ENCODE measurements at places on chromosomes 11 and 22.

GRCh38 chr22:22376352-22376706 is 131.7 kb downstream of the VPREB1 start:
- DNase-seq, result no peak

GRCh38 chr11:17476317-17477083 is at the start of gene ABCC8:
ABCC8 (minus strand) TSS chr11:17476845; CDS start chr11:17476776, 69 bp downstream.
- DNase-seq, result no peak

GRCh38 chr11:6640985-6641701 is 14.5 kb downstream of the DCHS1 start:
- DNase-seq, result no peak

- no peak for DNase-seq
These were observed 286.2 kb upstream of the NARS2 start for GRCh38 chr11:78860720-78861422.

- no peak for DNase-seq
These were observed 22.3 kb downstream of the TNKS1BP1 start for GRCh38 chr11:57302489-57302888.

GRCh38 chr11:120168108-120168959 is 30.4 kb upstream of the TRIM29 start:
- DNase-seq, result no peak

DNA sequence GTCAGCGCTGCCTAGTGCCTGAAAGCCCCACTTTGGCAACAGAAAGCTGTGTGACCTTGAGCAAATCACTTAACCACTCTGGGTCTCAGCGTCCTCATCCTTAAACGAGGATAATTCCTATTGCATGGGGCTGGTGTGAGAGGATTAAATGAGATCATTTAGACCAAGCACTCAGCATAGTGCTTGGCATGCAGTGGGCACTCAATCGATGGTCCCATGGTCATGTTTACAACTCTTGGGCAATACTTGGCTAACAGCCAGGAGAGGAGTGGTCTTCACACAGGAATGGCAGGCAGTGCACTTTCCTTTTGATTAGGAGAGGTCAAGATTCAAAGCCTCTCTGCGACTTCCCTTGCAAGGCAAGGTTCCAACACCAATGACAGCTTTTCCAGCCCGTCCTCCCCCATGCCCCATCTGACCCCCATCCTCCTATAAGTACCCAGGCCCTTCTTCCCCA is 14.1 kb downstream of the TNKS1BP1 start:
- DNase-seq, result no peak

DNA sequence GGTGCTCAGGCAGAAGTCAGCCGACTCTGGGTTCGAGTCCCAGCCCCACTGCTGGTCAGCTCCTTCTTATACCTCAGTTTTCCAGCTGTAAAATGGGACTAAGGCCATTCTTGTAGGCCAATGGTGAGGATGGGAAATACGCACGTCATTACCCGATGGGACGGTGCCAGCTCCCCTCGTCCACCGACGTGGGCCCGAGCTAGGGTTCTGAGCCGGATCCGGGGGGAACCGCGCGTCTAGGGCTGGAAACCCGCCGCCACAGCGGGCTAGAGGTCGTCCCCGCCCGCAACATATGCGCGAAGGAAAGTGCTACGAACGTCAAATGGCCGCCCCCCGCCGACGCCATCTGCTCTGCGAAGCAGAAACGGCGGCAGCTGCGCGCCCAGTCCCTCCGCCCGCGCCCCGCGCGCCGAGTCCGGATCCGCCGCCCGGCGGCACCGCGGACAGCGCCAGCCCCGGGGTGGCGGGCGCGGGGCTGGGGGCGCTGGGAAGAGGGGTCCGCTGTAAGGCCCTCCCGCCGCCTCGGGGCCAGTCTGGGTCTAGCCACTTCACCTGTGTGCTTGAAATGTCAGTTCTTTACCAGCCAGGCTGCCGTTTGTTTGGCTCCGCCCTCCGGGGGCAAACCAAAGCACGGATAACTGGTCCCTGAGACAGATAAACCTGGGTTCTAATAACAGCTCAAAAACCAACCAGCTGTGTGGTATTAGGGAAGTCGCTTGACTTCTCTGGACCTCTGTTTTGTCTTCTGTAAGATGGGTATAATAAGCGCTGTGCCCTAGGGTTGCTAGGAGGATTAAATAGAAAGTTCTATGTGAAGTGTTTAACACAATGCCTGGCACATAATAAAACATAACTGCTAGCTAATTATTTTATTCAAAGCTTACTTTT is 103.5 kb upstream of the RCN1 start:
- DNase-seq, result no peak

GRCh38 chr11:64833509-64833908 is 10.9 kb downstream of the CDC42BPG start:
- DNase-seq, result no peak

DNA sequence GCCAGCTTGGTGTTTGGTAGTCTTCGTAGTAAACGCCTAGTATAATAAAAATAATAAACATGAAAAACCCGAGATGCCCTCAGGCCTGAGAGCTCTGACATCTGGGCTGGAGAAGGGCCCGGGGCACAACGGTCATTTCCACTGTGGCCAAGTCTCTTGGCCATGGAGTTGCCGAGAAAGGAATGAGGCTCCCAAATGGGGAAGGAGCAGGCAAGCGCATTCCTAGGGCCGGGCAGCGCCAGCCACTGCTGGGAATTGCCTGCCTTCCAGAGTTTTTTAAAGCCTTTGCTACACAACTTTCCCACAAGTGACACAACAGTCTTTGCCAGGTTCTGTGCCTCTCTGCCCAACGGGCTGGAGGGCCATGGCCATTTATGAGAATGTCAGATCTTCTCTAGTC is 103.4 kb downstream of the NAV2 start:
- no peak for DNase-seq

DNA sequence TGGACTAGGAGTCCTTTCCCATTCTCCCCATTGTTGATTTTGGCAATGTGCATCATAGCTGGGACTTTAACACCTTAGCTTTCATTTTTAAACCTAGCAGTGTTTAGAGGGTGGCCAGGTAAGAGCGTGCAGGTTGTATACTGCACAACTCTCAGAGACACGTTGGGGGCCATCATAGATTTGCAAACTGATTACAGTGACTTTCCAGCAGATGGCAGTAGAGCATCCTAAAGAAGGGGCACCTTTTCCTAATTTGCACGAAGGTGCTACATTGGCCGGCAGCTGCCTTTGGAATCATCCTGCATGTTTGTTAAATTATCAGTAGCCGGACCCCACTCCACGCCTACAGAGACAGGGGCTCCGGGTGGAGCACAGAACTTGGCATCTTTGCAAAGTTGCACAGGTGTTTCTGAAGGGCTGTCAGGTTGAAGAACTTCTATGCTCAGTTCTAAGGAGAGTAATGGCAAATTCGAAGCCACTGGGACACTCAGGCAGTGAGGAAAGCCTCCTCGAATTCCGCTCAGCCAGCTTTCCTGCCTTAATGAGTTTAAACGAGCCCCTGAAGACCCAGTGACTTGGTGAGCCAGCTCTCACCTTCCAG is 7.7 kb downstream of the LHFPL7 start:
- DNase-seq, result no peak

DNA sequence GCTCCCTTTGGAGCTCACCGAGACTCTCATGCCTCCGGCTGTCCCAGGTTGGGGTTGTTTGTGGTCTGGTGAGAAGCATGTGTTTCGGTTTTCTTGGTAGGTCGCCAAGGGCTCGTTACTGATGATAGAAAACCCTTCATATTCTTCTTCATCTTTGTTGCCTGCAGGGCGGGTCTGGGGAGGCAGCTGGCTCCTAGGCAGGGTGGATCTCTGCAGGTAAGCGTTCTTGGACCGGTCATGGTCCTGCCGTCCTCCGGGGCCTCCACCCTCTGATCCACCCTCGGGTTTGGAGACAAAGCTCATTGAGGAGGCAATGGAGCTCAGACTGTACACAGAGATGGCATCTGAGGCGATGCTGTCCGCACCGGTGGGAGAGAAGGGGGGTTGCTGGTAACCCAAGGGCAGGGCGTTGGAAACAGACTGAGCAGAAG is 64.3 kb upstream of the PITPNB start:
- no peak for DNase-seq

DNA sequence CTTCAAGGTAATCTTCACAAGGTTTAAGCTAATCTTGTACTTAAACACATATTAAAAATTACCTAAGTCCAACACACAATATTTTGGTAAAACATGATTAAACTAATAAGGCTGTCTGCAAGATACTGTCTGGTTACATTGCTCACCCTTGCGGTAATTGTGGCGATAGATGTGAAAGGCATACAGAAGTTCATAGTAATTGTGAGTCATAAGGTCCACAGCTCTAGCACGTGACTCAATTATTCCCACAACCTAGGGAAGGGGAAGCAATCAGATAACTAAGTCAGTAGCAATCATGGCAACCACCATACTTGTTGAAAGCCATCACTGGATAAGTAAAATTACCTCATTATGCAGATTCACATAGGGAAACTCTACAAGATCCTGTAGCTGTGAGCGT is 30.5 kb upstream of the FNBP4 start:
- DNase-seq, result no peak

GRCh38 chr11:82229341-82229740 is 504.3 kb downstream of the FAM181B start:
- peak; percentile 1 for DNase-seq

- no peak for DNase-seq
These were observed 57.7 kb downstream of the SHANK2 start for GRCh38 chr11:71194710-71195109.

- no peak for DNase-seq
These were observed 35.1 kb downstream of the EP300 start for GRCh38 chr22:41127451-41127850.

GRCh38 chr22:46446799-46447198 is 90.6 kb downstream of the CELSR1 start:
- DNase-seq, result no peak

- no peak for DNase-seq
These were observed 27.5 kb downstream of the CHEK2 start for GRCh38 chr22:28714043-28714628.

DNA sequence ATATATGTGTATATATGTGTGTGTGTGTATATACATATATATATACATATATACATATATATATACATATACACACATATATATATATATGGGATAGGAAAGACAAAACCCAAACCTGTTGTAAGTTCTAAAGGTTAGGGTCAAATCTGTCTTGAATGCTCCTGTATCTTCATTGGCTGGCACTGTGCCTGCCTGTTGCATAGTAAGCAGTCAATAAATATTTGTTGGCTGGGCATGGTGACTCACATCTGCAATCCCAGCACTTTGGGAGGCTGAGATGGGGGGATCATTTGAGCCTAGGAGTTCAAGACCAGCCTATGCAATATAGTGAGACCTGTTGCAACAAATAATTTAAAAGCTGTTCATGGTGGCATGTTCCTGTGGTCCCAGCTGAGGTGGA is 205.4 kb downstream of the DBX1 start:
- DNase-seq, result no peak

GRCh38 chr11:127390465-127390864 is 389.9 kb upstream of the KIRREL3 start:
- no peak for DNase-seq

- DNase-seq, result no peak
These were observed 58.2 kb downstream of the COMMD9 start for GRCh38 chr11:36230779-36231699.

Data from GM06990 (cell line).